Amniotic stem cell (primary cell): ENCODE measurements at places on chromosomes 13 and 19.

DNA sequence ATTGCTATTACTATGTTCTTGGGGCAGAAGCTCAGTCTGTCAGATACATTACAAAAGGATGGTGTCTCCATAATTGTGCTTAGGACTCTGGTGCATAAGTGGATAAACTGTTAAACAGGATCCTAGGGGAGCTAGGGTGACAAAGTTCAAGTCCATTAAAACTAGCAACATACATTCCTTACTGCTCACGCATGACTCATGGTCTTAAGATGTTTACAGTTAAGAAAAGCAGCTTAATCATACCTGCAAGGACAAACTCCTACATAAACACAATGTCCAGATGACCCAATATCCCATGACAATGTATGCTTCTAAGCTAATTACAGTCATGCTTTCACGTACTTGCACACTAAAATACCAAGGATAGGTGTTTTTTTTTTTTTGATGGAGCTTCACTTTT lies 3.5 kb upstream of the ZNF701 start:
- no peak for DNase-seq

GRCh38 chr13:88707646-88708045 lies 1036.5 kb downstream of the SLITRK5 start:
- DNase-seq, result no peak

- no peak for DNase-seq
Observed at GRCh38 chr19:16461630-16462051, 10.1 kb downstream of the EPS15L1 start.

- no peak for DNase-seq
Observed at GRCh38 chr13:71517004-71517403, 350.0 kb downstream of the DACH1 start.

GRCh38 chr13:113333076-113333475 lies 30.9 kb downstream of the GRTP1 start:
- DNase-seq, result no peak

GRCh38 chr13:110841846-110842245 lies 73.0 kb downstream of the ANKRD10 start:
- peak; percentile 1 for DNase-seq
